Inflammatory macrophage (primary cell): ENCODE measurements at places on chromosomes 2 and 18.

DNA sequence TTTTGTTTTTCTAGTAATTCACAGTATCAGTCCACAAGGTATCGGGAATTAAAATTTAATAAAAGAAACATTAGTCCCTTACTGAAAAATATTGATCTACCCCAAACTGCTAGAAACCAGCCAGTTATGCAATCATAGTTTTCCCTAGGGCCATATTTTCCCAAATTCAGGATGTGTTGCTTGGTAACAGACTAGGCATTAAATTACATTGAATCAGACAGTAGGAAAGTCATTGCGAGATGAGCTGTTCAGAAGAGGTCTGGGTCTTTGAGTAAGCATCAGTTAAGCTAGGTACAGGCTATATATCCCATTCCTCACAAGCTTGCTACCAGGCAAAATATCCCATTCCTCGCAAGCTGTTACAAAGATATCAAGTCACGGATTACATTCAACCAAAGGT, 123.0 kb upstream of the CCDC150 start:
- no peak for DNase-seq

DNA sequence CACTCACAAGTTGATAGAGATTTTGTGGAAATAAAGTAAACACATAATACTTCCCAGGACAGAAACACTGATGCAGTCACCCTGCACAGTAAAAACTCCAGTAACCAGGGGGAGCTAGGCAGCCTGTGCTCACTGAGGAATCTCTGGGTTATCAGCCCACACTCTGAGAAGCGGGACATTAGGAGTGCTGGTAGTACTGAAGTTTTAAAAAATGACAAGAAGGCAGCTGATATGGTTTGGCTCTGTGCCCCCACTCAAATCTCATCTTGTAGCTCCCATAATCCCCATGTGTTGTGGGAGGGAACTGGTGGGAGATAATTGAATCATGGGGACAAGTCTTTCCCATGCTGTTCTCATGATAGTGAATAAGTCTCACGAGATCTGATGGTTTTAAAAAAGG, 31.4 kb downstream of the KCTD1 start:
- DNase-seq = no peak

GRCh38 chr2:207133820-207134519, 31.8 kb downstream of the KLF7 start:
- DNase-seq = no peak

- DNase-seq = no peak
Observed at GRCh38 chr2:71782323-71782722, 329.0 kb downstream of the DYSF start.

GRCh38 chr2:202215179-202215578, 23.2 kb downstream of the SUMO1 start:
- no peak for DNase-seq

DNA sequence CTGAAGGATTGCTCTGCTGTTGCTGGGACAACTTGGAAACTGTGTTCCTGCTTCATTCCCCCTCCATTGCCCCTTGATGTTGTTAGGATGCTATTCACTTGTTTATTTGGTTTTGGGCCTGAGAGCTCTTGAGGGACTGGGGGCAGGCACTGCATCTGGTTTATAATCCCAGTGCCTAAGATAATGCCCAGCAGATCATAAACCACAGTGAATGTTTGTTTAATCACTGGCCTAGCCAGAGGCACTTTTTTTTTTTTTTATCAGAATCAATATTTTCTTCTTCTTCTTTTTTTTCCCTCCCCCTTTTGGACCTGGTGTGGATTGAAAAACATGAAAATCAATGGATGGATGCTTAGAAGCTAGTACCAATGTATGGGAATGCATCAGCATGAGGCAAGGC, 38.1 kb downstream of the KCNS3 start:
- DNase-seq = no peak

DNA sequence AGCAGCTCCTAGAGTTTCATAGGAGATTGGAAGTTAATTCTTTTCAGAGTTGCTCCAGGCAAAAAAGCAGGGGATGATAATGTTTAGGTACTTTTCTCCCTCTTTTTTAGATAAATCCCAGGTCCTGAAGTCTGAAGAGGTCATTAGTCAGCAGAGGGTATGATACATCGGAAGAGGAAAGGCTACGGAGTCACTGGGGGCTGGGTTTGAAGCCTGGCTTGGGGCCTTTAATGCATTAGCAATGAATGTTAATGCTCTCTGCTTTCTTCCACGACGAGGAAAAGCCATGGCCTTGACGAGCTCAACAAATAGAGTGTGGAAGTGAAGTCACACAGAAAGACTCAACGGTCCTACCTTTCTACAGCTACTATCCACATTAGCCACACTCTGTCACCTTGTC, 235.1 kb downstream of the NCKAP5 start:
- DNase-seq = no peak

- no peak for DNase-seq
Observed at GRCh38 chr2:228731517-228731916, 539.6 kb downstream of the PID1 start.

GRCh38 chr2:198883604-198884003, 574.1 kb downstream of the SATB2 start:
- no peak for DNase-seq

- DNase-seq = peak; percentile 44
Observed at GRCh38 chr18:54671291-54671881, 80.3 kb downstream of the DYNAP start.

- DNase-seq = no peak
Observed at GRCh38 chr2:36408198-36408703, 52.7 kb downstream of the CRIM1 start.

DNA sequence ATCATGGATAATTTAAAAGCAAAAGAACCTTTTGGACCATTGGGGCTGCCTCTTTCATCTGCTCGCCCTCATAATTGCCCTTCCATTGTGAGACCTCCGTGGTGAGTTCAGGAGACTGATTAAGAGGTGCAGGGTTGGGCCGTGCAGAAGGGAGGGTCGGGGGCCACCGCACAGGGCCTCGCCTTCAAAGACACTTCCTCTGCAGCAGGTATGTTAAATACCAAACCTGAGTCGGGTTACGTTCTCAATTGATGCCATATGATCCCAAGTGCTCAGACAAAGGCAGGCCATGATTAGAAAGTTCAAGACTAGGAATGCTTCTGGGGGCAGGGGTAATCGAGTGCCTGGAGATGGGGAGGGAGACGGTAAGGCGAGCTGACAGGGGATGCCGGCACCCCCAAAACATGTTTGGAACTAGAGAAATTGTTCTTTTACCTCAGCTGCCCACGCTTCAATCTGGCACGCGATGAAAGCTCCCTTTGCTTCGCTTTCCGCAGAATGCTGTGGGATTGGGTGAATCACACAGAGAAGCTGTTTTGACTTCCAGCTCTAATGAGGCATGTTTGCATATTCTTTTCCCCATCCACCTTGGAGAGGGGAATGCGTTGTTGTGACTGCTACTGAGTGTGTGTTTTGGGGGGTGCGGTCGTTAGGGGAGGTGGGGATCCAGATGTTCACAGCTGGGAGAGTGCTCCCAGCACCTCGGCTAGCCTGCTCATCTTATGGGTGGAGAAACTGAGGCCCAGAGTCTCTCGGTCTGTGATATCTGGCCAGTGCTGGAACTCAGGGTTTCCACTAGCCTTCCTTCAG, 309.1 kb downstream of the MYCN start:
- DNase-seq = no peak

DNA sequence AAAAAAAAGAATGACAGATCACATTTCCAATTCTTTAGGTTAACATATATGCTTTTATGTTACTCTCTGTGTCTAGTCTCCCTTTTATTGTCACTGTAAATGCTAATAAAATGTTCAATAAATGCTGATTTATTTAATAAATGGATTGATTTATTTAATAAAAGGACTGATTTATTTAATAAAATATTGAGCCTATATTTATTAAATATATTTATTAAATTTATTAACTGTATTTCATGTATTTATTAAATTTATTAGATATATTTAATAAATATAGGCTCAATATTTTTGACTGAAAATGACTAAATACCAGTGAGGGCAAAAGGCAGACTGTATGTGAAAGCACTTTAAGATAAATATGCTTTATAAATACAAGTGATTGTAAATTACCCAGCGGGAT, 142.6 kb downstream of the SH3BP4 start:
- DNase-seq = no peak

DNA sequence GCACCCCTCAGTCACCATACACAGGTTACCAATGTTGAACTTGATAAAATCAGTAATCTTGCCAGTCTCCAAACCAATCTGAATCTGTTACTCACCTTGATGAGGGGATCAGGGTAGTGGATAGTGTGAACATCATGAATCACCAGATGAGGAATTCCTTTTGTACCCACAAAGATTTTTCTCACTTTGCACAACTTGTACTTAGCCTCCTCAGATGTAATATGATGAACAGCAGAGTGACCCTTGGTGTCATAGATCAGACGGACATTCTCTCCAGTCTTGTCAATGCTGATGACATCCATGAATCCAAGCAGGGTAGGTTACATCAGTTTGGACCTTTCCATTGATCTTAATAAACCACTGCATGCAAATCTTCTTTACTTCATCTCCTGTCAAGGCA, 54.7 kb downstream of the MDH1 start:
- DNase-seq = no peak

GRCh38 chr2:136693966-136694365, 71.4 kb upstream of the THSD7B start:
- DNase-seq = no peak

DNA sequence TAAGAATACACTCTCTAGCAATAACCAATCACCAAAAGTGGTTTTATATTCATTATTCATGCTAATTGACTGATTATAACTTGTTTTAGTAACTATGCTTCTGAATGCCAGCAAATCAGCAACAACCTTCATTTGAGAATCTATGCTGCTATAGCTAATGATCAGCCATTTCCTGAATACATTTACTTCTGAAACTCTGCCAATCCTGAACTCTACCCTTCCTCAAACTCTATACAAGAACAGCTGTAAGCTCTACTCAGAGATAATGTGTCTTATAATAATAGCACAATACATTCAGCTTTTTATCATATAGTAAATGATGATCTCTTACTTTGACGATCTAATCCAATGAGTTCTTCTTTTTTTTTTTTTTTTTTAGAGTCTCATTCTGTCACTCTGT, 85.7 kb upstream of the EPAS1 start:
- DNase-seq = no peak

DNA sequence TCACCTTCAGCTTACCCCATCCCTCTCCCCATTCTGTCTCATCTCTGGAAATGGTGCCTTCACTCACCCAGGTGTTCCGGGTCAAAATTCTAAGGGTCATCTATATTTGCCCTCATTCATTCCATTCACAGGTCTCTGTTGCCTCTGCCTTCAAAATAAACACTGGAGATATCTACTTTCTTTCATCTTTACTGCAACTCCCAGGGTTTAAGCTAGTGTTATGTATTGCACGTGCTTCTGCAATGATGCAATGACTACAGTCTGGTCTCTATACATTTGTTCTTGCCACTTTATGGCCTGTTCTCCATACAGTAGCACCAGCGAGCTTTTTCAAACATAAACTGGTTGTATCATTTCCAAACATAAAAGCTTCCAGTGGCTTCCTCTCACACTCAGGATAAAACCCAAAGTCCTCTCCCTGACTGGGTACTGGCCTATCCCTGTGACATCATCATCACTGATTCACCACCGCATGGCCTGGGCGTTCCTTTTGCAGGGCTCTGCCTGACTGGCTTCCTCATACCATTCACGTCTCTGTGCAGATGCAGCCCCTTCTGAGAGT, 14.3 kb downstream of the DSG2 start:
- DNase-seq = peak; percentile 72

GRCh38 chr18:44111337-44111736, 569.4 kb upstream of the SETBP1 start:
- DNase-seq = no peak

- DNase-seq = no peak
Observed at GRCh38 chr2:70753902-70754301, 14.1 kb downstream of the ADD2 start.

DNA sequence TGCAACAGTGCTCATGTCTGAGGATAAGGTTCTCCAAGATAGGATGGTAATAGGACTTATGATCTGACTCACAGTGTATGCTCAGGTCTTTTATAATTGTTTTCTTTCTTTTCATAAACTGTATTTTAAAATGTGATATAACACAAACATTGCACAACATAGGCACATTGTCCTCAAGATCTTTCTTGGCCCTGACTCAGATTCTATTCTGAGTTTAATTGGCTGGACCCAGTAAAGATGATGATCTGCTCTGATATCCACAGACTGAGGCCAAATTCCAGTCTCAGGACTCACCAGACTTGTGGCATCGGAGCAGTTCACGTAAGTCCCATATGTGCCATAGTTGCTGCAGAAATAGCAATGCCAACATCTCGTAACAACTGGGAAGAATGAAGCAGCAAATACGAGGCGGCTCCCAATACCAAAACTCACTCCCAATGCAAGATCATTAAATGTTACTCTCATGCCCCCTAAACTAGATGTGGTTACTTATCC, 448.9 kb upstream of the SLC14A2 start:
- no peak for DNase-seq

- DNase-seq = no peak
Observed at GRCh38 chr18:75343389-75343788, 84.1 kb downstream of the SMIM21 start.

GRCh38 chr2:102544182-102544581, 71.2 kb downstream of the SLC9A4 start:
- DNase-seq = no peak

- peak; percentile 34 for DNase-seq
Observed at GRCh38 chr18:58847383-58848071, 17.1 kb upstream of the ZNF532 start.

DNA sequence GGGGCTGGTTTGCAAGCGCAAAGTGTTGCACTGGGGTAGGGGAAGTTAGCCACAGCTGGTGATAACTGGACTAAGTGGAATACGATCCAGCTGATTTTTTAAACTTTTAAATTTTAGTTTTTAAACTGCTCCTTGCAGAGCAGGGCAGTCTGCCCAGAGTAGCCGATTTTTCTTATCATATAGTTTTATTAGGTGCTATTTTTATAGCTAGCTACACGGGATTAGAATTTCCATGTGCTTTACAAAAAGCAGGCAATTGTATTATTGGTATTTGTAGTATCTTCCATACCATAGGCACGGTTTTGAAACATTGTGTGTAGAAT, 9.6 kb downstream of the CPLX4 start:
- no peak for DNase-seq

DNA sequence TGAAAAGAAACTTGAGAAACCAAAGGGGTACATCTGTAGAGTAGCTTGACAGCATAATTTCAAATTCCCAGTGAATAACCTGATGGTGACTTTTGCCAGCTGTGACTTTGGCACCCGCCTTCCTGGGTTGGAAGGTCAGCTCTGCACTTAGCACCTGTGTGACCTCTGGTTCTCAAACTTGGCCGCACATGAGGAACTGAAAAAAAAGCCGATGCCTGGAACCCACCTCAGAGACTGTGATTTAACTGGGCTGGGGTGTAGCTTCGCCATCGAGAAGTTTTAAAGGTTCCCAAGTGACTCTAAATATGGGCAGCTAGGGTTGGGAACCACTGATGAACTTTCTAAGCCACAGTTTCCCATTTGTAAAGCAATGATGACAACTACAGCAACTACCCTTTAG, 6.5 kb downstream of the EFEMP1 start:
- no peak for DNase-seq
